ENCODE measurements at places on chromosomes 3 and 15.

DNA sequence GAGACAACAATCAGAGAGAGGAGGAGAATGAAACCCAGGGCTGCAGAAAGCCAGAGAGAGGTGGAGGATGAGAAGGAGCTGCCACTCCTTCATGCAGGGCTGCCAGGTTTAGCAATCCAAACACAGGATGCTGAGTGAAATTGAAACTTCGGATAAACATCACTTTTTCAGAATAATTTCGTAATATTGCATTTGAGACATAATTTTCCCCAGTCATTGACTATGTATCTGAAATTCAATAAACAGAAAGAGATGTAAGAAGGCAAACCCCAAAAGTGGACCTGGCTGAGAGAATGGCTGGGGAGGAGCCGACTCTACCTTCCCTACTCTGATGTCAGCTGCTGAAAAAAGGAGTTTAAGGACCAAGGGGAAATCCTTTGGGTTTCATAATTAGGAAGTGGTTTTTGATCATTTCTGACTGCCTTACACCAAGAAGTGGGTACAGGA, 33.8 kb downstream of the SLC9A9 start:
- DNase-seq: no peak

DNA sequence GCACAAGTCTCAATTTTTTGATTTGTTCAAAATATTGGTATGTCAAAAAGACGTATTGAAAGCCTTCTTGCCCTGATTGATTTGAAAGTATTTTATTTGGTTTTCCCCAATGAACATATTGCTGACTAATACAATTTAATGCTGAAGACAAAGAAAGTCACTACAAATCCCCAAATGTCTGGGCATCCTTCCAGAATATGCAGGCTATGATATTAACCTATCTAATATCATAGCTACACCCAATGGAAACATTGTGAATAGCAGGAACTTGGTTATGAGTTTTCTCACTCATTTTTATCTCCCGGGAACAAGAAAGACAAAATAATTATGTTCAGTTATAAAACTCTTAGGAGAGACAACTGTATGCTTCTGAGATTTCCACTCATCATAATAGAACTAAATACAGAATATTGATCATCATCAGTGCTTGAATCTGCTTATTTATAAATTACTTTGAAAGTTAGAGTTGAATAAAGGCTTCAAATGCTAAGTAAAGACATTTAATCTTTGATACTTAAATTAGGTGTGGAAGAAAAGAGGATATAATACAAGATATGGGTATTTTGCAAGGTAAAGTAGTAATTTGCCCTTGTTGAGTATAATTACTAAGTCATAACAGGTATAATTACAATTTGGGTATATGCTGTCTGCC, 483.9 kb downstream of the RBMS3 start:
- no peak for DNase-seq

DNA sequence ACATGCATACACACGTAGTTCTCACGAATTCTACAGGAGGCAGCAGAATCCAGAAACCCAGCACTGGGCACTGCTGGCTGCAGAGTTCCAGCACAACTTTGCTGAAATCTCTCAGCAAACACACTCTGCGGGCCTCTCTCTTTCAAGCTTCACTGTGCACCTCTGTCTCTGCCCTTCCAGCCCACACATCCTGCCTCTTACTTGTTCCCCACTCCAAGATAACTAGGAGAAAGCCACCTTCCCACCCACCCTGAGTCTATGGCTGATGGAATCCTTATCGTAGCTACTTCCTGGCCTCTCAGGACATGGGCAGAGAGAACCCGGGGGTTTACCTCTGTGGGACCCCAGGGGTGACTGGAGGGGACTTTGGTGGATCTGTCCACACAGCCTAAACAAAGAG, 11.9 kb downstream of the ANP32A start:
- no peak for DNase-seq

- no peak for DNase-seq
These were observed 252.1 kb downstream of the NTRK3 start for GRCh38 chr15:88004399-88004798.

DNA sequence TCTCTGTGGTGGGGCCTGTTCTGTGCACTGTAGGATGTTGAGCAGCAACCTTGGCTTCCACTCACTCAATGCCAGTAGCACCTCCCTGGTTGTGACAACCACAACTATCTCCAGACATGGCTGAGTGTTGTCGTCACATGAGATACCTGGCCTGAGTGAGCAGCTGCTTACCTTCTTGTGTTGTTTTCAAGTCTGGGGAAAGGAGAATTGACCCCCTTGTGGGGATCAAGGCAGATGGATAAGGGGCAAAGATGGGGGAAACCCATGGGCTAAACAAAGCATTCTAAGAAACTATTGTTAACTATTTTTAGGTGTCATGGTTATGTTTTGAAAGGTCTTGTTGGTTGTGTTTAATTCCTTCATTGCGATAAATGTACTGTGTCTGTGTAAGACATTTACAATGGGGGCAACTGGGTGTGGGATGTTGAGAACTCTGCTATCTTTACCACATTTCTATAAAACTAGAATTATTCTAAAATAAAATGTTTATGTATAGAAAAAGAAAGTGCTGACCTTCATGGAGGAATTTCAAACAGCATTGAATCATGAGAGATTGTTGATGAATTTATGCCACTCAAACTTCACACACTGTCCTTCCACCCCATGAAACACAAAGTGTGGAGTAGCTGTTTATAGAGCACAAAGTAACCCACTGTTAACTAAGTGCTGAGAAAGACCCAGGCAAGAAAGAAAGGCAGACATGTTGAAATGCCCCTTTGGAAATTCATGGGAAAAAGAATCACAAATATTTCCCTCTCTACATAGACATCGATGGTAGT, 48.4 kb upstream of the SPTSSB start:
- no peak for DNase-seq

- no peak for DNase-seq
These were observed 989 bp upstream of the PPIB start for GRCh38 chr15:64163659-64164362.

GRCh38 chr3:122350814-122351418, 25.9 kb downstream of the CSTA start:
- DNase-seq: no peak

GRCh38 chr3:14322001-14322400, 80.4 kb upstream of the SLC6A6 start:
- no peak for DNase-seq

DNA sequence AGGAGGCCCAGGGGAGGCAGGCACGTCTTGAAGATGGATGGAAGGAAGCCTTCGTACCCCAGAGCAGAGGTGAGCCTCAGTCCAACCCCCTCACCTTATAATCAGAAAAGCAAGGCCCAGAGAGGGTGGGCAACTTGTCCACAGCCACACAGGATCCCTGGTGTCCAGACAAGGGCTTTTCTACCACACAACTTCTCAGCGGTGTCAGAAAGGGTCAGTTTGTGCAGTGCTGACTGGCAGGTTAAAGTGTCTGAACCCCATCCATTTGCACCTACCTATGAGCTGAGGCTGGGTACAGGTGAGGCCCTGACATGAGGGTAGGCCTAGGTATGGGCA, 8.6 kb downstream of the IGDCC3 start:
- no peak for DNase-seq

DNA sequence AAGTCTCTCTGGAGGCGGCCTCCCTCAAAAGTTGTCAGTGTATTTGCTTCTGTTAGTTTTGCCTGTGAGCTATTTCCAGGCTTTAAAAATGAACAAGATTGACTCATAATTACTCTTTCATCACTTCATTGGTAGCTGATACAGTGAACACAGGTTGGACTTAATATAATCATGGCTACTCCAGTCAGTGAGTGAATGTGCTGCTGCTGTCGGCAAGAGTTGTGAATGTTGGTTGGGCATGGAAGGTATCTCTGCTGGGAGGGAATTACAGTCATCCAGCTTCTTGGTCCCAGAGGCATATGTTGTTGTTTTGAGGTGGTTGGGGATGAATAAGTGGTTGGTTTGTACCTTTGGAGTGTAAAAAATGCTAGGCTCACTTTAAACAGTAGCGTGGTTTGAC, 11.5 kb downstream of the TCF12 start:
- DNase-seq: no peak

- DNase-seq: no peak
These were observed 217.7 kb downstream of the ARPP21 start for GRCh38 chr3:35857004-35857403.

- no peak for DNase-seq
These were observed 121.7 kb upstream of the PRR20G start for GRCh38 chr3:127409421-127410136.

DNA sequence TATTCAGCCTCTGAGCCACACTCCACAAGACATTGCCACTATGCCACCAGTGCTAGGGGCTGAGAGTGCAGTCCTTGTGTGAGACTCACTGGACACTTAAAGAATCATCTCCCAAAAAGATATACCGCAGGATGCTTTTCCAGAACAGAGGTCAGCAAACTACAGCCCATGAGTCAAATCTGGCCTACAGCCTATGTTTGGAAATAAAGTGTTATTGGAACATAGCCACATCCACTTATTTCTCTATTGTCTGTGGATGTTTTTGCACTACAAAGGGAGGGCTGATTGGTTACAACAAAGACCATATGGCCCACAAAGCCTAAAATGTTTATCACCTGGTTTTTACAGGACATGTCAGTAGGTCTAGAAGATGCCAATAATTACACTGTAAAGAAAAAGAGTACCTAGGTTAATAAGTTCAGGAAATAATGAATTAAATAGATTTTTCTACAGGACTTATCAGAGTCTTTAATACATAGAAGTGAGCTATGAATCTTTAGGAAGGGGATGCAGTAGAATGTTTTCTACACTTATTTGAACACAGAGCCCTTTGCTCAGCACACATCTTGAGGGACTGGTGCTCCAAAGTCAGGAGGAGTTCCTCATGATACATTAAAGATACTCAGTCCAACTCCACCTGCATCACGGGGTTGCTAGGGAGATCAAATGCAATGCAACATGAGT, 26.3 kb downstream of the SRGAP3 start:
- no peak for DNase-seq

GRCh38 chr15:92617549-92618520, 37.7 kb downstream of the FAM174B start:
- DNase-seq: no peak

DNA sequence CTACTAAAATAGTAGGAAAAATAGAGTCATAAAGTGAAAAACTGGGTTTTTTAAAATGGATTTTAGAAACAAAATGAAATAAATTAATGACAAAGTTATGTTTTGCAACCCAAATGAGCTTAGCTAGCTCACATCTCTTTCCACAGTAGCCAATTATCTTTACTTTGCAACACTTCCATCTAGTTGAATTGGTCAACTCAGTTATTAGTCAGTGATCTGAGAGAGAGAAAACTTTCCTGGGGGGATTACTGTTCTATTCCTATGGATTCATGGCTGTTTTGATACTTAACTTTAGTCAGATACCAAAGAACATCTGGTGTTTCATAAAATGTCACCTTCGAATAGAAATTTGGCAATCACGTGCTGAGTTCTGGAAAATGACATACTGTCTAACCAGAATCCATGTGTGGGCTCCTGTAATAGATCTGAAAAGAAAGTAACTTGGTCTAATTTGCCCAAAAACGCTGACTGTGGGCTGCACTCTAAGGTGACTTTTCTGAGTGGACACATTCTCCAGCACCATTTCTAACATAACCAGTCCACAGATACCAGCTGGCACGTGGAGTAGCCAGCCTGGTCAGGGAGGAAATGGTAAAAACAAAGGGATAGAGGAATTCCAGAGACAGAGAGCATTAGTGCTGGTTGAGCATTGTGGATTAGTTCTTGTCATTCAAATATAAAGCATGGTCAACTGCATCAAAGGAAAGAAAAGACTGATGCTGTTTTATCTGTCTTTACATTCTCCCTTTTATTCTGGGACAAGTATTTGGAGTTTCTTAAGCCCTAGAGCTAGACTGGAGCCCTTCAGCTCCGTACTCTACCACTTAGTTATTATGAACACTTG, 45.2 kb upstream of the CCDC80 start:
- DNase-seq: no peak

DNA sequence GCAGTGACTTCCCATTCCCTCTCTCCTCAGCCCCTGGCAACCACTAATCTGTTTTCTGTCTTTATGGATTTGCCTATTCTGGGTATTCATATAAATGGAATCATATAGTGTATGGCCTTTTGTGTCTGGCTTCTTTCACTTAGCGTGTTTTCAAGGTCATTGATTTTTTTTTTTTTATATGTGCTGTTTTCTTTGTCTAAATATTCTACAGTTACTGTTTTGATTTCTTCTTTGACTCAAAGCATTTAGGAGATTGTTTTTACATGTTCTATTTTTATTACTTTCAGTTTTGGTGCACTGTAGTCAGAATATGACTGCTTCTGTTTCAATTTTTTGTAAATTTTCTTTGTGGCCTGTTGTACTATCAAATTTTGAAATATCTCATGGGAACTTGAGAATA, 71.9 kb upstream of the RNU6-1 start:
- no peak for DNase-seq

DNA sequence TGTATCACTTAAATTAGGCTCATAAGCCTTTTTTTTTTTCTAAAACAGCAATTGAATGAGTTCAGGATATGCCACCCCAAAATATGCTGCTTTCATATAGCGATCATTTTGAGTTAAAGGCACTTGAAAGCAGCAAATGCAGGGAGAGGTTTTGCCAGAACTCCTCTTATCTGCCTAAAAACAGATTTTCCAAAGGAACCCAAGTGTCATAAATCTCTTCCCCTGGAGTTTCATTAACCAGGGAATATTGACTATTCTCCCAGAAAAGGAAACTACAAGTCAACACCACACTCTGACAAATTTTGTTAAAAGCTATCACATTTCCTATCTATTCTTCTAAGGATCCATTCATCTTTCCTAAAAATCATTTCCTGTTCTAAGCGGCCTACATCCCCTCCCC, 11.3 kb downstream of the DNAAF4 start:
- no peak for DNase-seq

DNA sequence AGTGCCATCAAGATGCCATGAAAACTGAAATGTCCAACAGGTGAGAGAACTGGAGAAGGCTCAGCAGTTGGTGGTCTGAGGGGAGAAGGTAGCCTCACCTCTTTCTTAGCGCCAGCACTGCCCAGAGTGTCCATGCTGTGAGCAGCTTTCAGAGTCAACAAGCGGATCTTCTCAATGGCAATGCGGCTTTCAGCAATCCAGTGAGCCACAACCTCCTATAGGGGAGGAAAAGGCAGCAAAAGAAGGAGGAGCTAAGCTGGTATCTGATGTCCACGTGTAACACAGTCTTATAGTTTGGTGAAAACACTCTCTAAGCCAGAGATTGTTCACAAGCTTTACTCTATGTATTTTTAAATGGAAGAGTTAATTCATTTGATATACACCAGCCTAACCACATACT, 36.1 kb upstream of the ACKR4 start:
- peak; percentile 61 for DNase-seq

- DNase-seq: no peak
These were observed 56.3 kb upstream of the PCSK6 start for GRCh38 chr15:101545548-101546505.

GRCh38 chr3:52277972-52278509, 408 bp downstream of the WDR82 start:
- DNase-seq: no peak

GRCh38 chr3:13705702-13706280, 156.9 kb downstream of the FBLN2 start:
- no peak for DNase-seq

DNA sequence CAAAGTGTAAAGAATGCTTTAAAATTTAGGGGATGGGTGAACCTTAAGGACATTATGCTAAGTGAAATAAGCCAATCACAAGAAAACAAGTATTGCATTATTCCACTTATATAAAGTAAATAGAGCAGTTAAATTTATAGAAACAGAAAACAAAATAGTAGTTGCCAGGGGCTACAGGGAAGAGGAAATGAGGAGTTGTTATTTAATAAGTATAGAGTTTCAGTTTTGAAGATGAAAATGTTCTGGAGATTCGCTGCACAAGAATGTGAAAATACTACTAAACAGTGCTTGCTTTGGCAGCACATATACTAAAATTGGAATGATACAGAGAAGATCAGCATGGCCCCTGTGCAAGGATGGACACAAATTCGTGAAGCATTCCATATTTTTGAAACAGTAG, 32.0 kb downstream of the DNAH12 start:
- no peak for DNase-seq

Measured in NCI-H2107 (cell line).